ENCODE measurements at places on chromosomes 6 and 20. TPM values are rescaled to one million over a fixed set of nuclear protein-coding genes. Genes with fewer than 3 reads are reported as not detected.

DNA sequence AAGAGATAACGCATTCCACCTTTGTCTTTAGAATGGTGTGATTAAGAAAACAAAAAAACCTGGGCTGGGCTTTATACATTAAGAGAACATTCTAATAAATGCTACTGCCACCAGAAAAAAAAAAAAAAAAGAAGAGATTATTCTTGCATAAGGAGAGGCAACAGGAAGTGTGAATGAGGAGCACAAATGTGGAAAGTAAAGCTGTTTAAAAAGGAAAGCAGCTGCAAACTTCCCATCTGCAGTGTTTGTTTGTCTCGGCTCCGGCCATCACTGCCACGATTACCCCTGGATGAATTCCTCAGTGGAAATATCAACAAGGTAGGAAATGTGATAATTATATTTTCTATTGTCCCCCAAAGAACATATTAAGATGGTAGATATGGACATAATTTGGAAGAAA lies 223.9 kb downstream of the PHF3 start:
- DNase-seq = no peak

- no peak for DNase-seq
These were observed 110.8 kb downstream of the PRND start for GRCh38 chr20:4832469-4832868.

- DNase-seq = no peak
These were observed 48.8 kb downstream of the ERMARD start for GRCh38 chr6:169800116-169800667.

- no peak for DNase-seq
These were observed 11.2 kb downstream of the AARS2 start for GRCh38 chr6:44301782-44302564.

DNA sequence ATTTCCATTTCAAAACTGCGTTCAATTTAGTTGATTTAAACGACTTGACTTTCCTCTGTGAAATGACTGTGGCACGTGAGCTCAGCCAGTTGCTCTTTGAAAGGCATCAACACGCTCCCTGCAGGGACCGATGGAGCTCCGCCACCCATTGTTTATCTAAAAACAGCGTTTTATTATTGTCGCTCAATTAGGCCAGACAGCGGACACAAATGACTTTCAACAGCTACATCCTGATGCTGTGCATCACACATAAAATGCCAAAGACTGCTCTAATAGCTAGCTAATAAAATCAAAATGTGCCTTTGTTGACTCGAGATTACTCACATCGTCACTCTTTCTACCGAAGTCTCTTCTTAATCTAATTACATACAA lies 332.5 kb downstream of the CD83 start:
- no peak for DNase-seq

Gene C6orf118
- total RNA-seq = 0.49 TPM

Gene FUT9
- 0.10 TPM for total RNA-seq

Gene CST5
- not detected for total RNA-seq

- DNase-seq = no peak
These were observed 21.3 kb downstream of the ANKRD6 start for GRCh38 chr6:89454300-89454699.

DNA sequence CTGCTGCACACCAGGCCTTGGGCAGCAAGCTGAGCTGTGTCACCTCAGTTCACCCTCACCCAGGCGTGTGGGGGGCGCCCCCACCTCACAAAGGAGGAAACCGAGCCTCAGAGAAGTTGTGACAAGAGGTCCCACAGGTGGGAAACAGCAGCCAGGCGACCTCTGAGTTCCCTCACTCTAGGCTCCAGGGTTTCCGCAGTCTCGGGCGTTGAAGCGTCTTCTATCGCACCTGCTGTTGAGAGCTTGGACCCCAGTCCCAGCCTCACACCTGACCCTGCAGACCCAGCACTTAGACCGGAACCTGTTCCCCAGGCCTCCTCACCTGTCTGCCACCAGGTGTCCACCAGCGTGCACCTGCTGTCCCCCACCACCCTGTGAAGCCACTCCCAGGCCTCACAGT lies 22.3 kb upstream of the APMAP start:
- no peak for DNase-seq

GRCh38 chr6:126944512-126944911 lies 174.0 kb upstream of the RSPO3 start:
- DNase-seq = no peak

- peak; percentile 71 for DNase-seq
These were observed 151.5 kb upstream of the LRFN2 start for GRCh38 chr6:40738551-40739193.

Gene ZNF311
- 1.5 TPM for total RNA-seq

DNA sequence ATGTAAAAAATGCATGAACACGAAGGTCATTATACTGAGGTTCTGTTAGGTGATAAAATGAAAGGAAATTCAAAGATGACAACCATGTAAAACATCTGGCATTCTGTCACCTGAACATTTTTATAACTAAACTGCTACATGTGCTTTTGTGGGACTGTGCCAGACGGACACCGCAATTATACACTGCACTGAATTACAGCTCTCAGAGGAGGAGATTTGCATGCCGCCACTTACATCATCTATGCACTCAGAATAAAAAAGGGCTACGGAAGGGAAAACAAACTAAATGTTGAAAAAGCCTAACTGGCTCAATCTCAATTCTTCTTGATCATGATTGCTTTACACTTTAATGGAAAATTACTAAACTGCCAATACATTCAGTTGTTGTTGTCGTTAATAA lies 614.0 kb upstream of the EYS start:
- no peak for DNase-seq

- no peak for DNase-seq
These were observed 77.5 kb downstream of the ATXN1 start for GRCh38 chr6:16683641-16684194.

DNA sequence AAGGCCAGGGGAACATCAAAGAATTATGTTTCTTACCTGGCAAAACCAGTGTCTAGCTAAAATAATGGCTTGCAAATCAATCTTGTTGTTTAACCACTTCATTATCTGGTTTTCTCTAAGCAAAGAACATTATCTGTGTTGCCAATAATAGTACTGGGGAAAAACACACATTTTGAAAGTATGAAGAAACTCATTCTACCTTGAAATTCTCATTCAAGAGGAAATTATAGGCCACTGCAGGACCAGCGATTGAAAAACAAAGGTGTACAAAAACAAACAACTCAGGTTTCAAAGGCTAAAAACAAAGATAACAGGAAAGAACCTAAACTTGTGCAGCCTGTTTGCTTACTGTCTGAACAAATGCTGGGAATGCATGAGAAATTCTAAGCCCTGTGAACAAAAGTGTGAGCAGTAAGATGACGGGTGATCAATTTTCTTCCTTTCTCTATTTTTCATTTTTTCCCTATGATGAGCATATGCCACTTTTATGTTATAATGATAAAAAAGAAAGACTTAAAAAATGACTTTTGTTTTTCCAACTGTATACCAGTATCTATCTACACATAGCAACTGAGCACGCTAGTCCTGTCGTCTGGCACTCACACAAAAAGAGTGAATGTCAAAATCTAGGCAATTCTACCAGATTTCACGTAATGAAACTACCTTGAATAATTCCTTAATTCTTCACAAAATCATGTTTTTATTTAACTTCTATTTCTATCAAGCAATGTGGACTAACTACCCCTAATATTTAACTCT lies 117.9 kb downstream of the SGK1 start:
- no peak for DNase-seq

GRCh38 chr6:136524339-136524935 lies 25.8 kb downstream of the MAP7 start:
- no peak for DNase-seq

DNA sequence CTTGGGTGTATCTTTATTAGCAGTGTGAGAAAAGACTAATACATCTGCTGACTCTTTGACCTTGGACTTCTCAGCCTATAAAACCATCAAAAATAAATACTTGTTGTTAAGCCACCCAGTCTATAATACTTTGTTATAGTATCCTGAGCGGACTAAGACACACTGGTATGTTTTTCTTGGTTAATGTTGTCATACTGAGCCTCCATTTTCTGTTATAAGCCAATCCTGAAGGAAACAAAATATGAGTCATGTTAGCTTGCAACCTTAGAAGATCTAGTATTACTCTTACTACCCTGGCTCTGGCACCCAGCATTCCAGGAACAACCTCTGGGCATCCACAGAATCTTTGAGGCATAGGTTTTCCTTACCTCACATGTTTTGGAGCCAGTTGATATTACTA lies 307.2 kb downstream of the FRK start:
- no peak for DNase-seq

GRCh38 chr20:53898556-53898931 lies 171.8 kb downstream of the BCAS1 start:
- no peak for DNase-seq

Gene TSPO2
- 0.79 TPM for total RNA-seq

- DNase-seq = no peak
These were observed 15.1 kb upstream of the MYT1 start for GRCh38 chr20:64149141-64149540.

Gene FERMT1
- total RNA-seq = 8.2 TPM

DNA sequence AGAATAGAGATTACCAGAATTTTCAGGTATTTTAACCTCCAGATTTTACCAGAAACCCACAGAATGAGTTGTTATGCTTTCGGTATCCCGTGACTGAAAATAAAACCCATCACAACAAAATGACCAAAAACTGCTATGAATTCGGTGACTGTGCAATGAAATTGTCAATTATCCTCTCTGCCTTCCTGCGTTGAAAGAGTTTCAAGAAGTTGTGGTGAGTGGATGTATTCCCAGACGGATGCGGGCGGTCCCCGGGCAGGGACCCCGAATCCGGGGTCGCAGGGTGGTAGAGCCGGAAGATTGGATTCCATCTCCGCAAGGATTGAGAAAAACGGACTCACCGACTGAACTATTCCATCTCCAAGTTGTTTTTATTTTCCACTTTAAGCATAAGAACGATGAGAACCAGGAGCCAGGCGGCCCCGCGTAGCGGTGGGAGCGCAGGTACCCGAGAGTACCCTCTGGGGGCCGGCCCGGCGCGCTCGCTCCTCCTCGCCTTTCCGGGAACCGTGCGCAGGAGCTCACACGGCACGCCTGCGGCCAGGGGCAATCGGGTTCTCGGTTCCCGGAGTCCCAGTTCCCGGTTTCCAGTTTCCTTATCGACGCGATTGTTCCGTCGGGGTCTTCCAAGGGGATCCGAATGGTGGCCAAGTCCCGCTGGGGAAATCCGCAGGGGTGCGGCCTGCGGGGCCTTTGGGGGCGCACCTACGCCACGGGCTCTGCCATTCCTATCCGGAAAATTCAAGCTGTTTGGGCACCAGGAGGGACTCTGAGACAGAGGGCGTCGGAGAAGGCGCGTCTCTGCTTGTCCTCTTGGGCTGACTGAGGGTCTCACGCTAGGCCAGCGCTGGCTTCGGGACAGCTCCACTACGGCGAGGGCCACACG lies 104.9 kb upstream of the PRDM1 start:
- no peak for DNase-seq
